Caco-2 (cell line): ENCODE measurements at places on chromosomes 12 and 14. TPM values are rescaled to one million over a fixed set of nuclear protein-coding genes. Genes with fewer than 3 reads are reported as not detected.

GRCh38 chr12:52175371-52176350 is 16.2 kb downstream of the KRT80 start:
- DNase-seq, result no peak

DNA sequence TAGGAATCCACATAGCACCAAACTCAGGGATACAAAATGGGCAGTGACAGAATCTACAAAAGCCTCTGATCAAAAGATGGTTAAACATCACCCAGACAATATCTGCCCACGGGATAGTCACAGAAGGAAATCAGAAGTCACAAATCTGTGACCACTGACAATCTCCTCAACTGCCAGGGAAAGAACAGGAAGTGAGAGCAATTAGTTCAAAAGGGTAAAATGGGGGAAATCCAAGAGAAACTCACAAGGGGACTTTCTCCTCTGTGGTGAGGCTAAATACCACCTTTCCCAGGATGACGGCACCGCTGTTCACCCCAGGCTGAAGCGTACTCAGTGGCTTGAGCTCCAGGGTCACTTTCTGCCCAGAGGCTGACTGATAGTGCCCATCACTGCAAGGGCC is 10.7 kb downstream of the TTC5 start:
- no peak for DNase-seq

DNA sequence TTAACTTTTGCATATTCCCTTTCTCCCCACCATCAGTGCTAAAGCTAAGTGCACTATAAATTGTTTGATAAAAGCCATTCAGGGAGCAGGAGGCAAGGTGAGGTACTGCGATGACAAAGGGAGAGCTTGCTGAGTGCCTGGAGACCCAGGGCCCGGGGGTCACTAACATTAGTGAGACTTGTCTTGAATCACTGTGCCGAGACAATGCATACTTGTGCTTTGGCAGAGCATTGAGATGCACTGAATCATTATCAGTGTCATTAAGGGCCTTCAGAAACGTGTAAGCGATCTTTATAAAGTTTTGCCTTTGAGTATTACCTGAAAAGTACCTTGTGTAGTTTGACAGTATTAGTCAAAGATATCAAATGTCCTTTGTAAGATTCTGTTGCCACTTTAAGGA is 447.5 kb downstream of the PCNX1 start:
- no peak for DNase-seq

- no peak for DNase-seq
Measured at GRCh38 chr14:63512861-63513260, 30.3 kb downstream of the PPP2R5E start.

GRCh38 chr12:56377310-56377988 is 14.8 kb upstream of the APOF start:
- no peak for DNase-seq

DNA sequence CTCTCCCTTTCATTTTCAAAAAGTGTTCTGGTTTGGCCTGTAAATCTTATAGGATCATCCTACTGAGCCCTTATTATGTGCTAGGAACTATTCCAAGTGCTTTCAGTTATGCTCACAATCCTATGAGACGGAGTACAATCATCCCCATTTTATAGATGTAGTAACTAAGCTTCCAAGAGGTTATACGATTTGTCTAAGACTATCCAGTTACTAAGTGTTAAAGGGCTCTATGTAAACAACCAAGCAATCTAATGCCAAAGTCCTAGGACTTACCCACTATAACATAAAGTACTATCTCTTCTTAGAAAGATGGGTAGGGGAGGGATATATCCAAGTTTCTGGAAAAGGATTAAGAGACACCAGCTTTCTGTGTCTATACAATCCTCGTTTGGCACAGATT is 6.7 kb downstream of the CFL2 start:
- no peak for DNase-seq

GRCh38 chr12:93645702-93646101 is 31.5 kb upstream of the CRADD start:
- no peak for DNase-seq

GRCh38 chr14:37466623-37467088 is 128.4 kb downstream of the FOXA1 start:
- peak; percentile 88 for DNase-seq

GRCh38 chr12:98574110-98574509 is 19.4 kb upstream of the SLC25A3 start:
- DNase-seq, result peak; percentile 80

- no peak for DNase-seq
Measured at GRCh38 chr14:33563191-33563900, 387.5 kb downstream of the EGLN3 start.

GRCh38 chr14:105176513-105176912 is 4.6 kb downstream of the NUDT14 start:
- no peak for DNase-seq

DNA sequence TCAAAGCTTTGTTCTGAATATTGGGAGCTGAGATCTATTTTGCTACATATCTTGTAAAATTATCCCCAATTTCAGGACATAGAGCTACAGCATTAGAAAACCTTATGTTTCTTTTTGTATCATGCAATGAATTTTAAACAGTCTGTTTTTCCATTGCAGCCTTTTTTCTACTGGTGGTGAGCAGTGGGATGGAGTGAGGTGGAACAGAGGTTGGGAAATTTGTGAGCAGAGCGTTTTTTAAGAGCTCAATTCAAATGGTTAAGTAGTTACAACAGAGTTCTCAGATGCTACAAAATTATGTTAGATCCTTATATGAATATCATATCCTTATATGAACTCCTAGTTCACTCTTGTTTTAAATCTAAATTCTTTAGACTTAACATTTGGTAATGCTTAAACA is 139.0 kb upstream of the PLEKHG7 start:
- no peak for DNase-seq

DNA sequence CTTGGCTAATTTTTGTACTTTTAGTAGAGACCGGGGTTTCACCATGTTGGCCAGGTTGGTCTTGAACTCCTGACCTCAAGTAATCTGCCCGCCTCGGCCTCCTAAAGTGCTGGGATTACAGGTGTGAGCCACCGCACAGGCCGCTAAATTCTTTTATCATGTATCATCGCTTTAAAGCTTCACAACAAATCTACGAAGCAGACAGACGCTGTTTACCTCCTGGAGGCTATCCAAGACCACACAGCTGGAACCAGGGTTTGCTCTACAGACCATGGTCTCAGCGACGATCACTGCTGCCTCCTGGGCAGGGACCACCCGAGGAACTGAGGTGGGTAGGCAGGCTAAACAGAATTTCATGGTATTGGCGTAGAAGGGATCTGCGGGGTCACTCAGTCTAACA is 27.2 kb downstream of the KRT80 start:
- no peak for DNase-seq

GRCh38 chr12:67269633-67270573 is 745 bp downstream of the CAND1 start:
- DNase-seq, result peak; percentile 61

DNA sequence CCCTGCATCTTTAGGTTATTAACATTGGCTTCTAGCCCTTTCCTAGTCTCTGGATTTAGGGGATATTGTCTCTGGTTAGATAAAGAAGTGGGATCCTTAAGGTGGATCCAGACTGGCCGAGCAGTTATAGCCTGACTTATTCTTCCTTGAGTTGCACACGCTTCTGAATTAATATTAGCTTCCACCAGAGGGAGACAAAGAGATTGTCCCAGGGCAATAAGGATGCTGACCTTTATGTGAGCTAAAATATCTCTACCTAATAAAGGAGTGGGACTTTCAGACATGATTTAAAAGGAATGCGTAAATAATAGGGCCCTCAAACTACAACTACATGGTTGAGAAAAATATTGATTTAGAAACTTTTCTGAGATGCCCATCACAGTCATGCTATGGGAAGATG is 139.7 kb downstream of the SLCO1B3 start:
- peak; percentile 57 for DNase-seq

GRCh38 chr12:124675881-124676713 is 108.7 kb upstream of the NCOR2 start:
- DNase-seq, result no peak

DNA sequence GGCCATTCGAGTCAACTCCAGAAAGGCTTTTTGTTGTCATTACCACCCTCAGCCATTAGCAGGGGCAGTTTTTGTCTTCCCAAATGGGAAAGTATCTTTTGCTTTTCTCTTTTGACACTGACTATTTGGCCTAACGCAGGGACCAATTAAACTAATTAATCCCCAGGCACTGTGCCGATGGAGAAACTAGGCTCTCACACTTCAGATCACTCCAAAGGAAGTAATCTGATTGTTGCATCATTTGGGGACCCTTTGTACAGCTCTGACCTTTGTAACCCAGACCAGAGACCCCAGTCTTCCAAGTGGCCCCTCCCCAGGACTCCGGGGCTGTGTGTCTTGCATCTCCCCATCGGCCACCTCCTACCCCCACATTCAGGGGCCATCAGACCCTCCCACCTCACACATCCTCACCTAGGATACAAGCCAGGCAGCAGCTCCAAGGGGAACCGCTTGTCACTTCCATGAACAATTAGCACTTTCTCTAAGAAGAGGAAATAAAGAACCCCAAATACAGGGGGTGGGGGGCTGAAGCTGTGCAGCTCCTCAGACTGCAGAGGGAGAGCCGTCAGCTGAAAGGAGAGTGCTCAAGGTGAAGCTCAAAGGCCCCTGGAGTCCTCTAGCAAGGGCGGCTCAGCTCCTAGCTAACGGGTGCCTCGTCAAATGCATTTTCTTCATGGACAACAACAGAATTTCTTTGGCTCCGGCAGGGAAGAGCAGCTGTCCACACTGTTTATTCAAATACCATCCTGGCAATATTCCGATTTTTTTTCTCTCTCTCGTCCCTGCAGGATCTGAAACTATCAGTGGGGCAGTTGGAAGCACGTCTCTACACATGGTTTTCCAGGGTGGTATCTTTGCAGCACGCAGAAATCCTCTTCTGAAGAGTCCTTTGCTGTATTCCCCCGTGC is 64.3 kb upstream of the DIO3 start:
- DNase-seq, result no peak

CLEC1A gene
- not detected in 2 replicates for total RNA-seq

CYP27B1 gene
- total RNA-seq, result 6.9 and 7.1 TPM in 2 replicates

PTHLH gene
- total RNA-seq, result not detected in 2 replicates

BMP4 gene
- total RNA-seq, result 108 and 113 TPM in 2 replicates

KRT83 gene
- total RNA-seq, result not detected in 2 replicates

ART4 gene
- 0.19 and 0.57 TPM in 2 replicates for total RNA-seq

KRT82 gene
- total RNA-seq, result not detected in 2 replicates

FOXN3 gene
- total RNA-seq, result 20.6 and 24.8 TPM in 2 replicates

RFX4 gene
- not detected in 2 replicates for total RNA-seq
